ENCODE measurements at places on chromosomes 5 and 9.

GRCh38 chr5:180315762-180316212, 23.9 kb upstream of the MAPK9 start:
- DNase-seq = peak; percentile 9

DNA sequence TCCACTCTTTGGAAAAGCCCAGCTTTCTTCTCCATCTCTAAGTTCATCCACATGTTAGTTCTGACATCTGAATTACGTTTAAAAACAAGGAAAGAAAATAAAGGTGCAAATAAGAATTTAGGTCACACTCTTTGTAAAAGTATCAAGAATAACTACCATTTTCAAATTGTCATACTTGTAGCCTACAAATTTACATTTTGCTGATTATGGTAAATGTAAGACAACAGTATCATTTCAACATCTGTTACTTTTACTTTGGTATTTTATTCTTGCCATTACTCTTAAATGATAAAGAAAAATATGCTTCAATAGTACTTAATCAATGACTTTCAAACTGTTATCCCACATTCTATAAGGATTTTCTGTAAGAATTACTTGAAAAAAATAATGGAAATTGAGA, 9.8 kb upstream of the PURA start:
- no peak for DNase-seq

GRCh38 chr5:132396589-132397031, 27.1 kb downstream of the SLC22A5 start:
- DNase-seq = no peak

GRCh38 chr5:169721771-169722170, 84.7 kb downstream of the DOCK2 start:
- DNase-seq = no peak

DNA sequence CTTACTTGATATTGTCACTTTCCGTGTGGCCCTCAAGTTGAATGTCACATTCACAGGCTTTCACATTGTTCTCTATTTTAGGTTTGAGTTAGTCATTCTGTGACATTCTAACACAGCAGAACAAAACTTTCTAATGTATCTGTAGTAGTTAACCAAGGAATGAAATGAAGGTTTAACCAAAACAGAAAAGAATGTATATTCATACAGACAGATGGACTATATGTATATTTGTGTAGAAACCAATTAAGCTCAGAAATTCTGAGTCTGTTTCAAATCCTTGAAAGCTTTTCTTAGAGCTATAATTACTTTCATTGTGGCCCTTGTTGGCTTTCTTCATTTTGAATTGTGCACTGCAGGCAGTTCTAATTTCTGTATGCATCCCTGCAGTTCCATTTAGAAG, 654.7 kb downstream of the LRRC70 start:
- DNase-seq = no peak

DNA sequence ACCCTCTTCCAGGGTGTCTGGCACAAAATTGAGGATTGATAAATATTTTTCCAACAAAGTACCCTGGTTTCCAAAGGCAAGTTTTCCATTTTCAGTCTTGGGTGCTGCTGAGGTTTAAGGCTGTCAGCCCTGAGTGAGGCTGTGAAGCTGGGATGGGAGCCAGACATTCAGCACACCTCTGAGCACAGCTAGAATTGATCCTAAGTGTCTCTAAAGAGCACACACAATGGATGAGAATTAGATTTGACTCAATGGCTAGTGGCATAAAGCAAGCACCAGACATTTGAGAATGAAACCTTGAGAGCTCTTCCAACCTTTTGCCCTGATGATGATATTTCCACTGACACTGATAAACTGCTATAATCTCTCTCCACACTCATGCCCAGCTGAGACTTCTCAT, 131.5 kb downstream of the MARCHF11 start:
- DNase-seq = no peak

DNA sequence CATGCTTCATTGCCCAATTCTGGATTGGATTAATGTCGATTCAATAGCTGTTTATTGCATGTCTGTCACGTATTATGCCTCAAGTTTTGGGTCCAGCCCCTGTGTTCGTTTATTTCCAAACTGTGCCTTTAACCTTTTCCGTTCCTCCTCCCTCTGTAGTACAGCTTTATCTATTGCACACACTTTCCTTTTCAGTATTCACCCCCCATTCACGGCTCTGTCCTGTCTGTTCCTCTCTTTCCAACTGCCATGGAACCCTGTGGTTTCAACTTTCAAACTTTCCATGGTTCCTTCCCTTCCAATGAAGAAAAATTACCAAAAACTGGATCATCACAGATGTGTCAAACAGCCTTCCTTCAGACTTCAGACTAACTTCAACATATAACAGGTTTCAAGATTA, 17.1 kb downstream of the SMARCA2 start:
- DNase-seq = no peak

DNA sequence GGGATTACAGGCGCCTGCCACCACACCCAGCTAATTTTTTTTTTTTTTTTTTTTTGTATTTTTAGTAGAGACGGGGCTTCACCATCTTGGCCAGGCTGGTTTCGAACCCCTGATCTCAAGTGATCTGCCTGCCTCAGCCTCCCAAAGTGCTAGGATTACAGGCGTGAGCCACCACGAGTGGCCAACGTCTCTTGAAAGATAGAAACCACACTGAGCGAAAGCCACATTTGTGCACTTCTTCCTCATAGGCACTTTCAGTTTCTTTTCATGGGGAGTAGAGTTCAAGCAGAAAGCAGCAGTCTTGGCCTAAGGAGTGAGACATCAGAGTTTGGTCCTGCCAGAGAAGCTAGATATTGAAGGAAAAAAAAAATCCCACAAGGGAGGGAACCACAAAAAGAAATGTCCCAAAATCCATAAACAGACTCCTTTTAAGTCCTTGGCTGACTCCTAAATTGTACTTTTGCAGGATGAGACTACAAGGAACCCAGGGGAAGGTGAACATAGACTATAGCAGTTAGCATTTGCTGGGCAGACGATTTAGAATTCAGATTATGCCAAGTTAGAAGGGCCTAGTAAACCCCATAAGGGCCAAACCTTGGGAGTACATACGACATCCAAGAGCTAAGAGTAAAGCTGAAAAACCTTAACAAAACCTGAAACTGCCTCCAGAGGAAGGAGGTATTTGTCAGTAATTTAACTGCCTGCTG, 43.9 kb upstream of the GLIPR2 start:
- DNase-seq = no peak

GRCh38 chr5:116559673-116560164, 14.9 kb downstream of the SEMA6A start:
- DNase-seq = no peak

DNA sequence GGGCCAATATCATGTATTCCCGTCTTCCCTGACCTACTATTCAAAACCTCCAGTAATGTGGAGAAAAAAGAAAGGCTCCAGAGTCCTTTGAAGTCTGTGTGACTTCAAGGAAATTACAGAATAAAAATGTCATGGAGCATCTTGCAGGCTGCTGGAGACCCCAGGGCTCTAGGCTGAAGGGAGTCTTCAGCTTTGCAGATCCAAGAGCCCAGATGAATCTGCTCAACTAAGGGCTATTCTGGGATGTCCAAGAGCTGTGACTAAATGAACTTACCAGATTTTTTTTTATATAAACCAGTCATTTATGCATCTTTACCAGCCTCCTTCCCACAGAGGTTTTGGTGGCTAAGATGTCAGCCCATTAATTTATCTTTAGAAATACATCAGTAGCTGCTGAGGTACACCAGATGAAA, 167.3 kb downstream of the MUSK start:
- DNase-seq = no peak

DNA sequence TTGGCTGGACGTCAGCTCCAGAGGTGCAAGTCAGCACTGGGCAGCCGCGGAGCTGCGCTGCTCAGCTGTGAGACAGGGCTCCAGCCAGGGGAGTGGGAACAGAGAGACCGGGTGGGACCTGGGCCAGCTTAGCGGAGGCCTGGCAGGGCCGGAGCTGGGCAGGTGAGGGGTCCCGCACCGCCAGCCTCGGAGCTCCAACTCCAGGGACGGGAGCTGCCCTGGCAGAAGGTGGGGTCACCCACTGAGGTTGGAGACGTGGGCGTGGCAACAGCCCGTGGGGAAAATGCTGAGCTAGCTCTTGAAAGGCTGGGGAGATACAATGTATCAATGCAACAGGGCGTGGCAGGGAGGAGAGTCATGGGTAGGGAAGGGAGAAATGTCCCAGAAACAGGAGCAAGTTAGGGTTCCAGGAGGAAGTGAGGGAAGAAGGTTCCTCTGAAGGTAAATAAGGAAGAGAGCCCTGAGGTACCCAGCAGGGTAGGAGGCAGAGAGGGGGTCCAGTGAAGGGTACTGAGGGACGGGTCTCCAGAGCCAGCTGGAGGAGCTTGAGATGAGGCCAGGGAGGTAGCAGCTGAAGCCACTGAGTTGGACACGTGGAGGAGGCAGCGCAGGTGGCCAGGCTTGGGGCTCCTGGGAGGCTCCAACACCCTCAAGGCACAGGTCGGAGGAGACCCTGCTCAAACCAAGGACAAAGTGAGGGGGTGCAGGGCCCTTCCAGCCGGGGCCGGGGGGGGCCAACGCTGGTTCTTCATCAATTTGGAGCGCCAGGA, 736 bp upstream of the NKD2 start:
- DNase-seq = no peak

- DNase-seq = peak; percentile 94
Measured at GRCh38 chr9:2459756-2460155, 161.8 kb upstream of the VLDLR start.

- no peak for DNase-seq
Measured at GRCh38 chr9:134993416-134993815, 75.7 kb upstream of the FCN1 start.

- DNase-seq = no peak
Measured at GRCh38 chr5:173456181-173456580, 128.0 kb upstream of the STC2 start.

DNA sequence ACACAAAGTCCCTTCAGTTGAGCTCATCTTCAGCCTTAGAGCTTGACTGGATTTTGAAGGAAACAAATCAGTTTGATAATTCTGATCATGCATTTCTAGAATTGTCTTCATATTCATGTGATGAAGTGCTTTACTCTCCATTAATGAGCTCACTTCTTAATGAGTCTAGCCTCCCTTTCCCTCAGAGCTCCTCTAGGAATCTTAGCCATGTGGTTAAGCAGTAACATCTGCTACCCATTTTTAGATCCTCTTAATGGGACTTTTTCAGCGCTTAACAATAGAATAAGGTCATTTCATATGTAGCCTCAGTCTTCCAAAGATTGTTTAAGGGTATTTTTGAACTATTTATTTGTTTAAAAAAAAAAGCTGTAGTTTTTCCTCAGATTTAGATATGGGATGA, 36.9 kb upstream of the LURAP1L start:
- no peak for DNase-seq

GRCh38 chr9:33465596-33466564, 7.8 kb downstream of the NOL6 start:
- DNase-seq = no peak

DNA sequence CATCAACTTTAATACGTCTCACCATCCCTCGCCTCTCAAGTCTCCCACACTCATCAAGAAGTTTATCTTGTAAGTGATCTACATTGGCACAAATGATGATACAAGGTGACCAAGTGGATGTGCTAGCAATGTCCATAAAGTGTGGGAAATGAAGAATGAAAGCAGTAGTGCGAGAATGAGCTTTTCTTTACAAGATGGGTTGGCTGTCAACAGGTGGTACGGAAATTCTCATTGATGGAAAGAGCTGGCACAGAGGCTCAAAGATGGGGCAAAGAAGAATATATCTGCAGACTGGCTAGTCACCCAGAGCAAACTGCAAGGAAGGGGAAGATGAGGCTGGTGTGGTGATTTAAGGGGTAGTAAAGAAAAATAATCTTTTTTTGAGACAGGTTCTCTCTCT, 640.8 kb downstream of the MAT2B start:
- no peak for DNase-seq

GRCh38 chr5:122805481-122805880, 30.6 kb downstream of the SNX2 start:
- DNase-seq = no peak

DNA sequence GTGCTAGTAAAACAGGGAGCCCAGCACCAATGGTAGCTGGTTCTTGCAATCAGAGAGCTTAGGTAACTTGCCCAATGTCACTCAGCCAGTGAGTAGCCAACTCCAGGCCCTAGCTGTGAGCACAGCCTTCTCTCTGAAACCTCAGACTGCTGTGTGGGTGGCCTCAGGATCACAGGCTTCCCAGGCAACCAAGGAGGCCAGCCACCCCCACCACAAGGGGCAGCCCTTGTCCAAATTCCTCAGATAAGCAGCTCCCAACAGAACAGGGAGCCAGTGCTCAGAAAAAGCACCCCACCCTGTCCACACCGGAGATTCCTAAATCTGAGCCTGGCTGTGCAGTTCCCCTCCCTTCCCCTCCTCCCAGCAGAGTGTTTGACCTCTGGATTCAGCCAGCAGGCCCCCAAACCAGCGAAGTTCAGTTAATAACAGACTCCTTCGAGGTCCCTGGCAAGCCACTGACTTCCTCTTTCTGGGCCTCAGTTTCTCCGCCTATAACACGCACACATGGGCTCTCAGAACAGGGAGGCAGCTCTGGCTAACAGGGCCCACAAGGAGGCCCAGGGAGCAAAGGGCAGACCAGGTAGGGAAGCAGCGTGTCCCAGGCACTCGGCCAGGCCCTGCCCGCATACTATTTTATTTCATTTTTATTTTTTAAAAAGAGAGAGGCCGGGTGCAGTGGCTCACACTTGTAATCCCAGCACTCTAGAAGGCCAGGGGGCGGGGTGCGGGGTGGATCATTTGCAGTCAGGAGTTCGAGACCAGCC, 2.7 kb downstream of the EEIG1 start:
- no peak for DNase-seq

Measured in NCI-H446 (cell line).